ENCODE measurements at places on chromosomes 1 and 21.

- DNase-seq = peak; percentile 82
Measured at GRCh38 chr21:22438428-22439086, 1440.3 kb downstream of the NCAM2 start.

DNA sequence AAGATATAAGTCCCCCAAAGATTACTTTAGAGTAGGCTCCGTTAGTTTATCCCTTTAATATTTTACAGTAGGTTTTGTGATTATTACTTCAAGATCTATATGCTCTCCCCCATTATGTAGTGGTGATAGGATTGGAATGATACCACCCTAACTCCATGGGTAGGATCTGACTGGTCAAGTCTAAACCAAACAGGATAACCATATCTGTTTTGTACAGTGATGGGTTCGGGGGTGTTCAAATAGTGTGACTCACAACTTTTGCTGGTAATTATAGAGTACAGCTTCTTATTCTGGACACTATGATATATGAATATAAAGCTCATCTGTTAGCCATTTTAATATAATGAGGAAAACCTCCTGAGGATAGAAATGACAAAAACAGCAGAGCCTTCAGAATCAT is 85.8 kb upstream of the GFI1 start:
- no peak for DNase-seq

DNA sequence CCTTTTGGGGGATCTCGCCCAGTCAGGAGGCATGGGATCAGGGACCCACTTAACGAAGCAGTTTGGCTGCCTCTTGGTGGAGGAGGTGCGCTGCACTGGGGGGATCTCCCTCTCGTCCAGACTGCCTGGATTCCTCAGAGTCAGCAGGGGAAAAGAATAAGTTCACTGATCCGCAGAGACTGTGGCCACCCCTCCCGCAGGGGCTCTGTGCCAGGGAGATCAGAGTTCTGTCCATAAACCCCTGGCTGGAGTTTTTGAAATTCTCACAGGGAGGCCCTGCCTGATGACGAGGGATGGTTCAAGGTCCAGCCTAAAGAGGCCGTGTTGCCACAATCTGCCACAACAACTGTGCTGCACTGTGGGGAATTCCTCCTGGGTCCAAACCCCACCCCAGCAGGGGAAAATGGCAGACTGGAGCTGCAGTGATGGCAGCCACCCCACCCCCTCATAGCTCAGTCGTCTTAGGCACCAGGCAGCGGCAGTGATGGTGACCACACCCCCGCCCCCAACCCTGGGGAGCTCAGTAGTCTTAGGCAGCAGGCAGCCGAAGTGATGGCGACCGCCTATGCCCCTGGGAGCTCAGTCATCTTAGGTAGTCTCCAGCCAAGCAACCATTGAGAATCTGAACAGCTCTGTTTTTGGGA is 273.8 kb upstream of the USP25 start:
- DNase-seq = no peak

DNA sequence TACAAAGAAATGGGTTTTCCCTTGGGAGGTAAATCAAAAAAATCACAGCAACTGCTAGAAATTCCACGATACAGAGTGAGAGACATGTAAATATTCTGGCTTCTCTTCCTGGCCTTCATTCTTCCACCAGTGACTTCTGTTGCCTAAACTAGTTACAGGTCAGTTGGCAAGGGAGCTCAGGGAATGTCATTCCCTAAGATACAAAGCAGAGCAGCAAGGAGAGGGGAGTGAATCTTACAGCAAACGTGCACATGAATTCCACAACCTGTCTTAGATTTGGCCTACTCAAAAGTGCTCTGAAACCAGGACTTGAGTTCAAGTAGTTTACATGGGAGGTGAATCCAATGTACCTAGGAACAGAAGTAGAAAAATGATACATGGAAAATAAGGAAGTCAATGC is 445.3 kb upstream of the LRRC7 start:
- no peak for DNase-seq

- peak; percentile 20 for DNase-seq
Measured at GRCh38 chr1:41520951-41521752, 36.7 kb upstream of the EDN2 start.

- DNase-seq = no peak
Measured at GRCh38 chr1:53305650-53306049, 22.2 kb downstream of the LRP8 start.

DNA sequence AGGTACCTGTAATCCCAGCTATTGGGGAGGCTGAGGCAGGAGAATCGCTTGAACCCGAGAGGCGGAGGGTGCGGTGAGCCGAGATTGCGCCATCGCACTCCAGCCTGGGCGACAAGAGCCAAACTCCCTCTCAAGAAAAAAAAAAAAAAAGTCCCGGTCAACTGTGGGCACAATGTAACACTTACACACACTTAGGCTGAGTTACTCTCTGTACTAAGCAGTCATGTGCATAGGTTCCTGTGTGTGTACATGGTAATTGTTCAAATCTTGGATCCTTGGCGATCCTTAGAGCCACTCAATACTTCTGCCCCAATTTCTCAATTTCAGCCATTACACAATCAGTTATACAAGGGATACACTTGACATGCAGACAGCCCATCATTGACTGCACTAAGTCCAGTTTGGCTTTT is 11.6 kb downstream of the SDCCAG8 start:
- peak; percentile 82 for DNase-seq

GRCh38 chr1:1358433-1359271 is at the start of gene MXRA8:
TSS of gene MXRA8 (minus strand) at chr1:1358555. CDS start at chr1:1358504, 51 bp downstream.
- no peak for DNase-seq

- peak; percentile 67 for DNase-seq
Measured at GRCh38 chr1:84301004-84301784, at the start of gene SAMD13. TSS of gene SAMD13 (plus strand) at chr1:84301708. CDS start at chr1:84303235, 1,527 bp downstream.

- no peak for DNase-seq
Measured at GRCh38 chr1:69288416-69288815, 279.3 kb upstream of the LRRC7 start.

GRCh38 chr1:186518822-186519381 is 58.0 kb upstream of the PDC start:
- DNase-seq = no peak

GRCh38 chr1:224259986-224260385 is 70.0 kb downstream of the NVL start:
- no peak for DNase-seq

DNA sequence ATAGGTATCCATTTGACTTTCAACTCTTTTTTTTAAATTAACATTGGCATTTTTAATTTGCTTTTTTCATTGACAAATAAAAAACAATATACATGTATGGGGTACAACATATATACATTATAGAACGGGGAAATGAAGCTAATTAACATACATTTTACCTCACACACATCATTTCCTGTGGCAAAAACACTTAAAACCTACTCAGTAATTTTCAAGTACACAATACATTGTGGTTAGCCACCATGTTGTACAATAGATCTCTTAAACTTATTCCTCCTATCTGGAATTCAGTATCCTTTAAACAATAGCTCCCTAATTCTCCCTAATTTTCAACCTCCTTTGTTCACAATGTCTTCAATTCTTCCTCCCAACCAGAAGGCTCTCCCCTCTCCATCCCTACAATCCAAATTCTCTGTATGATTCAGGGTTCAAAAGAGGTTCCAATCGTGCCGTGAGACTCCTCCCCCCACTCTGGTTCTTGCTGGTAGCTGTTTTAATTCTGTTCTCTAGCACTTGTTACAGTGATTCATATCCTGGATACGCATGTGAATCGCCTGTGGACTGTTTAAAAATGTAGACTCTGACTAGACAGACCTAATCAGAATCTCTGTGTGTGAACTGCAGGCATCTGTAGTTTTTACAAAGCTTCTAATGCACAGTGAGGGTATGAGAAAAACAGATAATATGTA is 87.6 kb upstream of the DUSP10 start:
- peak; percentile 57 for DNase-seq

DNA sequence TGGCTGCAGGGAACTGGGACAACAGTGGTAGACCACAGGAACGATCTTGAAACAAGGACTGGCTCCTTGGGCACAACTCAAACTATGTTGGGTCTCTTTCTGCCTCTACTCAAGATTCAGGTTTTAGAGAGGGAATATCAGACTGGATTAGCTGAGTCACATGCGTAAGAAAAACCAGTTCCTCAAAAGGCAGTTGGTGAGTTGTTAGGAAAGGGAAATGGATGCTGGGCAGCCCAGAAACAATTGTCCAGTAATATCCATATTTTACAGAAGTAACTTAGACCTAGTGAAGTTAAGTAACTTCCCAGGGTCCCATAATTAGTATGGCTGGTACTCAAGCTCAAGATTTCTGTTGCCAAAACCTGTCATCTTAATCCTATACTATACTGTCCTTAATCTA is 27.0 kb upstream of the TMEM39B start:
- peak; percentile 86 for DNase-seq

All from MV-4-11 (cell line).